Posterior vena cava (tissue), 2 donors: ENCODE measurements at places on chromosomes 5 and 9. TPM values are rescaled to one million over a fixed set of nuclear protein-coding genes. Genes with fewer than 3 reads are reported as not detected.
A peak's percentile ranks its signal among the peaks of the same experiment; 100 is the strongest.

- peak; percentile 83 for DNase-seq
These were observed 56.8 kb upstream of the SMIM32 start for GRCh38 chr5:136249678-136250266.

PWWP2A gene
- 20.5 TPM for total RNA-seq

GRCh38 chr5:137086342-137086741, 412.8 kb downstream of the SPOCK1 start:
- no peak for DNase-seq

DNA sequence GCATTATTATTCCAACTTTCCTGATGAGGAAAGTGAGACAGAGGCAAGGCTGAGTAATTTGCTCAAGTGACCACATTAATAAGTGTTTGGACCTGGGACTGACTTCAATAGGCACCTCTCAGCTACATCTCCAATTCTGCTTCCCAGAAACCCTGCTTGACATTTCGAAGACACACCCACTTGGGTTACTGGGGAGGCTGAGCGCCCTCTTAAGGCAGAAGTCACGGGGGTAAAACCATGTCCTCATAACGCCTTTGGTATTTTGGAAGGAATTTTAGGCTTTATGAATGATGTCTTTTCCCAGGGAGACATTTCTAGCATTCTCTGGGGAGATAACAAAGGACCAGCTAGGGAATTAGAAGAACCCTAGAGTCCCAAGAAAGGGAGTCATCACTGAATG, 53.3 kb downstream of the TRPC7 start:
- DNase-seq = no peak

INVS gene
- total RNA-seq = 19.7 TPM

DNA sequence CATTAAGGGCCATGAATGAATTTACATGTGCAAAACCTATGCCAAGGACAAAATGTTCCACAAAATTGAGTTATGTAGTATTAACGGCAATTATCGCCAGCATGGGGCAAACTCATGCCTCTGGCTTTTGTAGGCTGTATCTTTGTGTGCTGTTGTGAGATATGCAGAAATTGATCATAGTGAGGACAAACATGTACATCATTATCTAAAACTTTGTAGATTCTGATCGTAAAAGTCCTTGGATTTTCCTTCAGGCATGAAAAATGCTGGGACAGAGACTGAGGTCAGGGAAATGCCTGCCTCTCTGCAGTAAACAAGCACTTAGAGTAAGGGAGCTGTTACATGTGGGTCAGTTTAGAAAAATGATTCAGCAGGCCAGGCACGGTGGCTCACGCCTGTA, 5.9 kb upstream of the TXNDC8 start:
- DNase-seq = no peak

DNA sequence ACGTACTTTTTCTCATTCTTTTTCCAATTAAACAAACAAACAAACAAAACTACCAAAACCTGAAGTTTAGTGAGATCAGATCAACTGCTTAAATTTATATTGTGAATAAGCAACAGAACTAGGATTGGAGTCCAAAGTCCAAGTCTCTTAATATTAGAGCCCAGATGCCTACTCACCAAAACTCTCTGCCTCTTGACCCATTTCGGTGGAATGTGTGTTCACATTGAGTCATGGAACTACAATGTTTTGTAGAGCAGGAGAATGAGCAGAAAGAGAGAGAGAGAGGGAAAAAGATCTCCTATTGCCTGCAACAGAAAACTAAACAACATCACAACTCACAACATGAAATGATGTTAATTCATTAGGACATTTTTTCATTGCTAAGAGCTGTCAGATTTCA, 751.1 kb downstream of the TLR4 start:
- DNase-seq = no peak

MGAT1 gene
- total RNA-seq = 150 TPM

DNA sequence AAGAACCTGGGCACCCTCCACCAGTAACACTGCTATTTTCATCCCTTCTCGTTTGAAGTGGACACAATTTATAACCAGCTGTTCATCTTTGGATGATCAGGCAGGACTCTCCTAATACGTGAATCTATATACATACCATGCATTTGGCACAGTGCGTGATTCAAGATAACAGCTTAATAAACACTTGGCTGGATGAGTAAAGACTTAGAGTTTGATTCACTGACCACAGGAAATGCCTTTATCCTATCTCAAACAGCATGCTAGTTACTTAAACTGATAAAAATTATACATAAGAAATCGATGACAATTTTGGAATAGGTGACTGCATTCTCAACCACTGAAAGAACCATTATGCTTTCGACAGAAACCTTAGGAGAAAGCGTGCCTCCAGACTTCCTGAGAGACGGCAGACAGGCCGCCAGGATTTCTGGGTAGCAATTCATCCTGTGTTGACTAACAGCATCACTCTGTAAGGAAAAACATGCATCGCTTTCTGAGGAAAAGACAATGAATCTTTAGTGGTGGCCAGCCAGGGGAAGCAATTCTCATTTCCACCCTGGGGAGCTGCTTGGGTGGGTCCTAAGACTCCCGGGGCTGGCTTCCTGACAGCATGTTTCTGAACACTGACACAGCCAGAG, 9.7 kb downstream of the MRPL36 start:
- peak; percentile 9 for DNase-seq

F2R gene
- total RNA-seq = 19.9 TPM

DNA sequence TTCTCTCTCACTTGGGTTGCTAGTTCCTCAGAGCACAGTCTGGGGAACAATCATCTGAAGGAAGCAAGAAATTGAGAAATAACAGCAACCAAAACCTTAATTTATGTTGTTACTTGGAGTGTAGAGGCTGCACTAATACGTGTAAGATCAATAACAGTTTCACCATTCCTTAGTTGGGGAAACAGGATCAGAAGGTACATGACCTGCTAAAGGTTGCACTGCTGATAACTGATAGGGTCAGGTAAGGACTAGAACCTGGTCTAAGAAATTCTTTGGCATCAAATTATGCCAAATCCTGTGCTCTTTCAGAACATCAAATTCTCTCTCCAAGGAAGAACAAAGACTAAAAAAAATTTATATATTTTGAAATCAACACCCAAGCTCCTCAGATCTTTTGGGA, 278.6 kb upstream of the C9orf72 start:
- no peak for DNase-seq

CCL27 gene
- not detected for total RNA-seq

GRCh38 chr9:13956107-13956506, 357.8 kb downstream of the NFIB start:
- DNase-seq = no peak
